AG08395 (cell line): ENCODE measurements at places on chromosomes 16 and 17.

- no peak for DNase-seq
These were observed 30.8 kb downstream of the AXIN2 start for GRCh38 chr17:65530523-65531255.

DNA sequence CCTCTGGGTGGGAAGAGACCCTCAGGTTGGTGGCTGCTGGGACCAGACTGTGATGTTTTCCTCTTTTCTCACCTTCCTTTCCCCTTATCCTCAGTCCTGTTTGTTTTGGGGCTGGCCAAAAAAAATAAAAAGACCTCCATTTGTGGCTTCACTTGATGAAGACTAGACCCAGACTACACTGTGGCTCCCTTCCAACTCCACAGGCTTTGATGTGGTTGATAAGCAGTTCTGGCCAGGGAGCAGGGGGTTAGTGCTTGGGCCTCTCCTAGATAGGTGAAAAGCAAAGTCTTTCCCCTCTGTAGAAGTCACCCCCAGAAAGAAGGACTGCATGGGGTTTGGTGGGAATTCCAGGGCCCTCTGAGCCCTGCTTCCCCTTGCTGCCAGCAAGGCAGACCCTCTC lies 11.2 kb upstream of the ADAM11 start:
- DNase-seq = no peak

DNA sequence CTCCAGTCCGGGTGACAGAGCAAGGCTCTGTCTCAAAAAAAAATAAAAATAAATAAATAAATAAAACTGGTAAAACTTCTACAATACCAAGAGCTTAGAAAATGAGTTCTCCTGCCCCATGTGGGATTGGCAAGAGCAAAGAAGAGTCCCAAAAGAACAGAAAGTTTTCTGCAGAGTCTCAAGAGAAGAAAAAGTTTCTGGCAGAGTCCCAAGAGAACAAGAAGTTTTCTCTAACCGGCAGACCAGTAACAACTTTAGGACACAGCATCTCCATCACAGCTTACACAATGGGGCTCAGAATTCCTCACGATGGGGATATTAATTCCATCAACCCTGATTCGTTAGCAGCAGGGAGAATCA lies 1.1 kb downstream of the SLC39A11 start:
- no peak for DNase-seq

- DNase-seq = no peak
These were observed 1.1 kb downstream of the SLFN13 start for GRCh38 chr17:35447499-35447898.

DNA sequence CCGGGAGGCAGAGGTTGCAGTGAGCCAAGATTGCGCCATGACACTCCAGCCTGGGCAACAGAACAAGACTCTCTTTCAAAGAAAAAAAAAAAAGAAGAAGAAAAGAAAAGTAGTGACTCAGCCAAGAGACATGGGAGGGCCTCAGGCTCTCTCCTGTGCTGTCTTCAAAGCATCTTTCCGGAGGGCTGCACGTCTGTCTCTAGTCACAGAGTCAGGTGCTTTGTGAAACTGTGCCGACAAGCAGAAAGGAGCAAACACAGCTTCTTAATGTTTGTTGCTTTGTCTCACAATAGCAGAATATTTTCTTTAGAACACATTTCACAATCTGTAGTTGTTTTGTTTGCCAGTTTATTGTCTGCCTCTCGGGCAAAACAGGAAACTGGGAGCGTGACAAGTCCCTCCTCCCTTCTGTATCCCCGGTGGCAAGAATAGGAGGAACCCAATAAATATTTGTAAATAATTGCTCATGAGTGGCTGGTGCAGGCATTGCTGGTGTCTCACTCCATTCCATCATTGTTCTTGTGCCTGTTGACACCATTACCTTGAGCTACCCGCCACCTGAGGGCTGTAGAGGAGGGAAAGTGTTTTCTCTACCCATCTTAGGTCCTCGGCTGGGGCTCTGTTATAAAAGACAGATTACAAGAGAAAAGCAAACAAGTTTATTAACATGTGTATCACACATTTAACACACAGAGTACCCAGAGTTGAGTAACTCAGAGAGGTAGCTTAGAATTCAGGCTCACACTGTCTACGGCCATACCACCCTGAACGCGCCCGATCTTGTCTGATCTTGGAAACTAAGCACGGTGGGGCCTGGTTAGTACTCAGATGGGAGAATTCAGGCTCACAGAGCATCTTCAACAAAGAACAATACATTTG lies 5.5 kb downstream of the GAST start:
- peak; percentile 66 for DNase-seq

- no peak for DNase-seq
These were observed 66.1 kb downstream of the SREBF1 start for GRCh38 chr17:17770632-17771044.

DNA sequence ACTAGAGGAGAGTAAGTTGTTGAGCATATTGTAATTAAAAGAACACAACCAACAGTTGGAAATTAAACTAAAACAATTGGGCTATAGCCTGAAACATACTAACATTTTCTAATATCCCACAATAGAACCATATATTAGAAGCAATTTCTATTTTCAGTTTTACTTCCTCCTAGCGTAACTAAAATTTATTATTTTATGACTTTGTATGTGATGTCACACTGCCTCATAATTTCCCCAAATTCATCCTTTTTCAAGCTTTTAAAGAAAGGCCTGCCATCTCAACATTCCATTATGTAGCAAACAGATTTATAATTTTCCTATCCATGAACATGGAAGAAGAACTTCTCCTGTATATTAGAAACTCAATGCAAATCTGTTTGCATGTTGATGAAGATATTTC lies 110.2 kb downstream of the HS3ST3A1 start:
- DNase-seq = no peak

- no peak for DNase-seq
These were observed 14.1 kb downstream of the PPL start for GRCh38 chr16:4922721-4923342.

GRCh38 chr16:88645455-88645854 lies 5.4 kb downstream of the CYBA start:
- DNase-seq = no peak

- DNase-seq = no peak
These were observed 111.6 kb downstream of the SHISA9 start for GRCh38 chr16:13013043-13013442.

DNA sequence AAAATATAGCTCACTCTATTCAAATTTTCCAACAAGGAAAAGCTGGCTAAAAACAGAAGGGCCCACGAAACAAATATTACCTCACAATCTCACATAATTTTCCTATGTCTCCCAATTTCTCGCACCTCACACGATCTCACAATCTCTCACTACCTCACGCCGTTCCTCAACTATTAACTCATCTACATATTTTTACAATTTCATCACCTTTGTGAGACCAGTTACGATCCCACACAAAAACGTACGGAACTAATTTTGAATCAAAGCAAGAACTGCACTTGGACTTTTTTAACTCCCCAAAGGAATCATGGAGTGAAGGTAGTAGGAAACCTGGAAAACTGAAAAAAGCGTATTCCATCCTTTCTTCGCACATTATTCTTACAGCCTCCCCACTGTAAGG lies 1.1 kb downstream of the CBX1 start:
- DNase-seq = peak; percentile 8

DNA sequence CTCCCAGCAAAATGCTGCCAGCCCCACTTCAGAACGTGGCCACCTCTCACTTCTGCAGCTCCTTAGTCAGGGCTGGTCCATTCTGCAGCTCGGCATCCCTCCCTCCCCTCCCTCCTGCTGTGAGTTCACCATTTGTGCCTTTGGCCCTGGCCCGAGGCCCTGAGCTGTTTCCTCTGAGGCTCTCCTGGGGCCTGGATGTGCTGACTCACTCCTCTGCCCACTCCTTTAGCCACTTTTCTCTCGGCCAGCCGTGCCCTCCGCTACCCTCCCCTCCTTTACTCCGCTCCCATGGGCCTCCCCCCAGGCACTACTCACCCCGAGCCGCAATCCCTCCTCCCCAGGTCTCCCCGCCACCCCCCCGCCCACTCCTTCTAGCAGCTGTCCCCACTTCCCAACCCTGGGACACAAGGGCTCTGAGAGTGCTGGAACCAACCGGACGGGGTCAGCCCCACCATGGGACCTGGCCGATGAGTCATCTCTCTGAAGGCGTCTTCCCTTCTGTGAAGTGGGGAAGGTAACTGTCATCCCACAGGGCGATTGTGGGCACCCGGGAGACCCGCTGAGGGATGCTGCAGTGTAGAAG lies 11.5 kb downstream of the KCNG4 start:
- peak; percentile 98 for DNase-seq

DNA sequence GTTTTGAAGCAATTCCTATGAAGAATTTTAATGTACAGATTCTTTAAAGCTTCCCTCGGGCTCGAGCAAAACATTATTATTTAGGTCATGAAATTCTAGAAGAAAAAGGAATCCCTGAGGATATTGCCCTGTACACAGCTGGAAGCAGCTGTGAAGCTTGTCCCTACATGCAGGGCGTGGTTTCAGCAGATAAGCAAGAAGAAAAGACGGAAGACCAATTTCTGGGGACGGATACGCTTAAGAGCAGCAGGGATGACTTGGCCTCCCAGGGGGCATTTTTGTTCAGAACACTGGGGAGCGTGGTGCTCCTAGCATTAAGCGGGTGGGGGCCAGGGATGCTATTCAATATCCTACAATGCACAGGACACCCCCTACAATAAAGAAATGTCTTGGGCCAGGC lies 34.3 kb downstream of the LITAF start:
- DNase-seq = no peak

DNA sequence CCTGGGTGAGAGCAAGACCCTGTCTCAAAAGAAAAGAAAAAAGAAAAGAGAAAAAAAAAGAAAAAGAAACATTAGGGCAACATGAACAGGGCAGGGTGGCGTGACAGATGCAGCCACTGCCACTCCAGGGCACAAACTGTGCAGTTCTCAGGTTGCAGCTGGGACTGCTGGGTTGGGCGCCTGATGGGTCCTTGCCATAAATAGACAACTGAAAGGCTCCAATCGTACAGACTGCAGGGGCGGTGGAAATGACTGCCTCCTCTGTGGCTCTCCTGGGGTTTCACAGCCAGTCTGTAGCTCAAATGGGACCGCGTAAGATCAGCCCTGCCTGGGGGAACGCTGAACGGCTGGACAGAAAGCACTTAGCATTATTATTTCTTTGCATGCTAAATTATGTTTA lies 130.7 kb downstream of the CPPED1 start:
- DNase-seq = no peak

DNA sequence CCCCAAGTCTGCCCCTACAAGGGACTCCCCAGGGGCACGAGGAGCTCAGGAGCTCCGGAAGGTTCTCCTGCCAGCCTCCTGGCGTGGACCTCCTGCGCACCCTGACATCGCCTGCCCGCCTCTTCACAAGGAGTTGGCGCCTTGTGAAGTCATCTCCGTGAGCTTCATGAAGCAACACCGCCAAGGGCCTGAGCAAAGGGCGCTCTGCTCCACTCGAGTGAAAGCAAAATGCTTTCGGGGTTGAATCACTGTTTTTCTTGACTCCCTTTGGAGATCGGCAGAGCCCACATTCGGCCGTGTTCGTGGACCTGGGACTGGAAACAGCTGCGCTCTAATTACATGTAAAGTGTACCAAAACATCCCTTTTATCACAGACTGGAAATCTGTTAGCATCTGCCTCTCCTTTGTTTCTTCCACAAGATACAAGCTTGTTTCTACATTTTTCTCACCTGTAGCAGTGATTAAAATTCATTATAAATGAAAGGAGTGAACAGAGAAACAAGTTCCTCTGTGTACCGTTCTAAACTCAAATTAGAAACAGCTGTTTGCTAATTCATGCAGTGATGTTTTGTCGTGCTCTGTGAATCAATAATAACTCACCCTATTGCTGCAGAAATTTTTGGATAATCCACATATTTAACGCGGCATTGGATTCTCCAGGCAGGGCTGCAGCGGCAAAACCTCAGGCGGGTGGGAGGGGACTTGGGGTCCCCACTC lies 203.3 kb downstream of the ZNF423 start:
- peak; percentile 43 for DNase-seq
